Progenitor cell of endocrine pancreas (in vitro differentiated cells): ENCODE measurements at places on chromosomes 1 and 21. TPM values are rescaled to one million over a fixed set of nuclear protein-coding genes. Genes with fewer than 3 reads are reported as not detected.

DNA sequence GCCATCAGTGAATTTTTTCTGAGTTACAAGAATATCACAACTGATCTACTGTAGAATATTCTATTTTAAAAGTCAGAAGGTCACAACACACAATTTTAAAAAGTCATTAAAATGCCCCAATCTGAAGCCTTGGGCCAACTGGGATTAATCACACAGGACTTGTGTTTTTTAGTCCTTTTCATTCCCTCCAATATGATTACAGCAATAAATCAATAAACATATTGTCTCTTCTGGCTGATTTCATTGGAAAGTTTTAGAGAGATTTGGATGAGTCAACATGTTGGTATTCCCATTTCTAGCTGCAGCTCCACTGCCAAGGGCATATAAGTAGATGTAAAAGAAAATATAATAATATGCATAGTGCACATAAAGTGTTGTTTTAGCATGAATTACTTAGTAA is 85.8 kb downstream of the NIBAN1 start:
- no peak for DNase-seq

- peak; percentile 34 for DNase-seq
Observed at GRCh38 chr1:115976062-115976920, at the start of gene SLC22A15. TSS of gene SLC22A15 (plus strand) at chr1:115976513. CDS start at chr1:115976628, 115 bp downstream.

DNA sequence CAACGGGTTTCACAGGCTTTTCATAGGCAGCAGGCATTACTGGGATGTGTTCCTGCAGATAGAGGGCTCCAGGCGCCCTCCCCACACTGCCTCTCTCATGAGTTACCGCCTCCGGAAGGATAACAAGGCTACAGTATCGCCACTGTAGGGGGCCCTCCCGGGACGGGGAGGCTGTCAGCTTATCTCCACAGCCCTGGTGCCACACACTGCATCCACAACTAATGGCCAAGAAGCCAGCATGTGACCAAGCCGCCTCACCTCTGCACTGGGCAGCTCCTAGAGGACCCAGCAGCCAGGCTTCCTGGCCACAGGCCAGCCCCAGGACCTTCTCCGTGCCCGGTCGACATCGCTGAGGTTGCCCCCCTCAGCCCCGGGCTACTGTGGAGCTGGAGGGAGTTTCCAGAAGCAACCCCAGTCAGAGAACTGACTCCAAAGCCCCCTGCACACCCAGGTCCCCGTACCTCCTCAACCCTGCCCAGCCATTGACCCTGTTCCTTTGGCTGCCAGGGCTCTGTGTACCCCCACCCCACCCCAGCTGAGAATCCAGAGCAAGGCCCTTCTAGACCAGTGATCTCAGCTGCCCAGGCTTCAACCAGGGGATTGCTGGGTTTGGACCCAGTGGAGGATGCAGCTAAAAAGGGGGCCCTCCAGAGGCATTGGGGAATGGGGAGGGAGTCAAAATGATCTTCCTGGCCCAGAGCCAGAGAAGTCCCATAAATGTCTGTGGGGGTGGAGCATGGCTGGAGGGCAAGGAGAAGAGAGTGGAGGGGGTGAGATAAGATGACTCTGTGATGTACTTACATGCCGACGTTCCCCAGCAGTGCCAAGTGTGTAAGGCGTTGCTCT is 45.0 kb downstream of the NEK2 start:
- DNase-seq = no peak

- no peak for DNase-seq
Observed at GRCh38 chr1:1074631-1075147, 583 bp upstream of the RNF223 start.

- DNase-seq = no peak
Observed at GRCh38 chr1:222117809-222118208, 375.9 kb upstream of the DUSP10 start.

DNA sequence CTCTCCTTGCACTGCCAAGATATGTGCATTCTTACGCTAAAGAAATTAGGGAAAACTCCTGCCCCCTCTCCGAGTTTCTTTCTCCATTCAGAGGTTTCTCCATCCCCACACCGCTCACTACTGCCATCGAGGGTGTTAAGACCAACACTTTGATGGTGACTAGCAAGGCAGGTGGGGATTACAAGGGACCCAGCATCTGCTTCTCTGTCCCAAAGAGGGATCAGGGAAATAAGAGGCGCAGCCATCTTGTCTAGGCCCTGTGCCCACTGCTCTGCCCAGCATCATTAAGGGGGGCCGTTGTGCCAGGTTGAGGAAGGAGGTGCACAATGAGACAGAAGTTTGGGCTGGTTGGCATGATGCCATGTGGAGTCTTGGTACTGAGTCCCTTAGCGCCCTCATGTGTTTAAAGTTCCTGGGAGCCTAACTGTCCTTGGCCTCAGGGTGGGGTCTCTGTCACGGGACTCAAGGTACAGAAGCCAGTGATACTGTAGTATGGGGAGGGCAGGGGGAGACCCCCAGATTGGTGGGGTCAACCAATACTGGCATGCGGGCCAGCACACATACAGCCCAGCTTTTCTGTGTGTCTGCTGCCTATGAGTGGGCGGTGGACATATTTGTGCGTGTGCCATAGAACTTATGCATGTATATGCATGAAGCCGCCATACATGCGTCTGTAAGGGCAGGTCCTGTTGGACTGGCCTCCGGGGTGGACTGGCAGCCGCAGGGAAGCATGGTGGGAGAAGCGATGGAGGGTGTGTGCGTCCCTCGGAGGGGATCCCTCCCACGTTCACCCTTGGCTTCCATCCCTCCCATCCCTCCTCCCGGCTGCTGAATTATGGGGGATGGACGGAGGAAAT is 5.5 kb downstream of the EFNA3 start:
- no peak for DNase-seq

DNA sequence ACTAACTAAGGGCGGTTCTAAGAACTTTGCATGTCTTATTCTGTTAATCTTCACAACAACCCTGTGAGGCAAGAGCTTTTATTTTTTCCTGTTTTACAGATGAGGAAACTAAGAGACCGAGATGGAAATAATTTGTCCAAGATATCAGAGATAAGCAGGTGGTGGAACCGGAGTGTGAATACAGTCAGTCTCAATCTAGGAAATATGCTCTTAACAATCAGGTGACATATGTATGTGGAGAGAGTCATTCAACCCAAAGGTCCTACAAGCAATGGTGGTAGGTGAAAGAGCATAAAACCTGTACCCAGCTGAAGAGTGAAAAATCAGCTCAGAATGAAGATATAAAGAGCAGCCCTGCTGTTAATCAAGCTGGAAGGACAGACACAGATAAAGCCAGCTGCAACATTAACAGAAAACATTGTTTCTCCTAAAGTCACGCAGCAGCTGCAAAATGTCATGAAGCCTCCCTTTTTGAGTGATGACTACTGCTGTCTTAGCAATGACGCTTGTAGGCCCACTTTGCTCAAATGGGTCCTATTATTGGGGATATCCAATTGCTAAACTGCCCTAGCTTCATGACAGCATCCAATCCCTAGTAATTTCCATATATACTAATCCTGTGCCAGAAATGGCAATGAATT is 30.5 kb upstream of the FCAMR start:
- DNase-seq = no peak

LCE1F gene
- not detected in 2 replicates for total RNA-seq

GNAT2 gene
- total RNA-seq = 0.57 TPM in 1 of 2 replicates, not detected in the other
